Fibroblast of upper back skin (primary cell): ENCODE measurements at places on chromosomes 4 and X.

DNA sequence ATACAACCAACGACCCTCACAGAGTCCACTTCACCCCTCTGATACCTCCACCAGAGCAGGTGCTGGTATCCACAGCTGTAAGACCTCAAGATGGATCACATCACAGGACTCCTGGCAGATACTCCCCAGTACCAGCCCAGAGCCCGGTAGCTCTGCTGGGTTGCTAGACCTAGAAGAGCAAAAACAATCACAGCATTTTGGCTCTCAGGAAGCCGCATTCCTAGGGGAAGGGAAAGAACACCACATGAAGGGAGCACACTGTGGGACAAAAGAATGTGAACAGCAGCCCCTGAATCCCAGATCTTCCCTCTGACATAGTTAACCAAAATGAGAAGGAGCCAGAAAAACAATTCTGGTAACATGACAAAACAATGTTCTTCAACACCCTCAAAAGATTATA, 303.1 kb upstream of the GRIA3 start:
- no peak for DNase-seq

GRCh38 chr4:119825696-119826095, 197.1 kb upstream of the PDE5A start:
- no peak for DNase-seq

- no peak for DNase-seq
Observed at GRCh38 chr4:24179201-24179840, 289.5 kb upstream of the PPARGC1A start.

GRCh38 chr4:61245069-61245714, 45.1 kb downstream of the ADGRL3 start:
- DNase-seq = no peak

DNA sequence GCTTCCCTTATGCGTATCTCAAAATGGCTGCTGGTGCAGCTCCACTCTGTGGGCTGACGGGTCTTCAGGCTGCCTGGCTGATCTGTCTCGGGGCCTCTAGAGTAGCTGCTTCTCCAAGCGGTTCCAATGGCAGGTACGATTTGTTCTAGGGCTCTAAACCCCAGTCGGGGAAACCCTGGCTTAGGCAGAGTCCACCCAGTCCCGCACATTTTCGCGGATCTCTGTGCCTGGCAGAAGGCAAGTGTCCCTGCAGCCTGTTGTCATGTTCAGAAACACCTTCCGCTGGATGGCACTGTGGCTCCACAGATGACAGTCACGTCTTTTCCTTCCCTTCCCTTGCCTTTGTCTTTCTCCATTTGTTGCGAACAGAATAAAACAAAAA, 54.4 kb downstream of the NBDY start:
- DNase-seq = no peak
